ENCODE measurements at places on chromosomes 11 and 22.

DNA sequence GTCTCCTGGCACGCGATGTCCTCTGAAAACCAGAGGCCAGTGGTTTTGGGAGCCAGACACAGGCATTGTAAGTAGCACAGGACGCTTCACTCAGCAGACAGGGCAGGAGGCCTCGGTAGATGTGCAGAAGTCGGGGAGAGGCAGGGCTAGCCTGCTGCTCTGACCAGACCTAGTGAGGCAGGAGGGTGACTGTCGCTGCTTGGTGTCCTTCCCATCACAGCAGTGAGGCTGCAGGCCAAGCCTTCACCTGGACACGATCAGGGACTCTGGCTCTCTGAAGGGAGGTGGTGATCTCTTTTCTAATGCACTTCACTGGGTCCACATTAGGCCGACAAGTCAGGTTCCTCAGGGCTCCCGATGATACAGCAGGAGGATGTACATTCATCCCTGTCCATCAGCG is 583.7 kb downstream of the NTM start:
- no peak for DNase-seq

GRCh38 chr22:46740910-46741780 is 3.1 kb upstream of the CERK start:
- DNase-seq, result no peak

- no peak for DNase-seq
Measured at GRCh38 chr11:18527512-18527911, 770 bp upstream of the TSG101 start.

- DNase-seq, result no peak
Measured at GRCh38 chr11:88259431-88259830, 78.1 kb downstream of the CTSC start.

DNA sequence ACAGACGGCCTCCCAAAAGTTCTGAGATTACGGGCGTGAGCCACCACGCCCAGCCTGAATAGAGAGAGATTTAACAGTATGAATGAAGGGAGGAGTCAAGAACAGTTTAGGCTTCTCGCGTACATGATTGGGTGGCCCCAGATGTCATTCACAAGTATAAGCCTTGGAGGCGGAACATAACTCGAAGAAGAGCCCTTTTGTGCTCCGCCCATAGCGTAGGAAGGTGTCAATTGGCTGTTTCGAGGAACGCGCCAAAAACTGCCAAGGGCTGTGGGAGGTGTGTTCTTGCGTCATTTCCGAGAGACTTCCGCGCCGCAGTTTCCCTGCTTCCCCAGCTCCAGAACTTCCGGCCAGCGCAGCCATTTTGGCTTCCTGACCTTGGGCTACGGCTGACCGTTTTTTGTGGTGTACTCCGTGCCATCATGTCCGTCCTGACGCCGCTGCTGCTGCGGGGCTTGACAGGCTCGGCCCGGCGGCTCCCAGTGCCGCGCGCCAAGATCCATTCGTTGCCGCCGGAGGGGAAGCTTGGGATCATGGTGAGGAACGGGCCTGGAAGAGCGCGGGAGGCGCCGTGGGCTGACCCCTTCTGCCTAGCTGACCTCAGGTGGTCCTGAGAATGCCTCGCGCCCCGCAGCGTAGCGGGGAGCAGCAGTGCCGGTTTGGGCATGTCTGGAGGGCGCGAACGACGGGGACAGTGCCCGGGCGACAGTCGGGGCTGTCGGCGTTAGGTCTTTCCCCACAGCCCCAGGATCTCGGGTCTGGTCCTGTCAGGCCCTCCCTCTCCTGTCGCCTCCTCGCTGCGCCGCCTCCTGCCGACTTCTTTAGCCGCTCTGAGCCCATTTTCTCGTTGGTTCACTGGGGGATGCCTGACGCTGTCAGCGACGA is at the start of gene COX8A:
COX8A (plus strand) TSS at position 362 of the 885 bp plus-strand sequence; CDS start at position 423, 61 bp downstream.
- DNase-seq, result peak; percentile 98

DNA sequence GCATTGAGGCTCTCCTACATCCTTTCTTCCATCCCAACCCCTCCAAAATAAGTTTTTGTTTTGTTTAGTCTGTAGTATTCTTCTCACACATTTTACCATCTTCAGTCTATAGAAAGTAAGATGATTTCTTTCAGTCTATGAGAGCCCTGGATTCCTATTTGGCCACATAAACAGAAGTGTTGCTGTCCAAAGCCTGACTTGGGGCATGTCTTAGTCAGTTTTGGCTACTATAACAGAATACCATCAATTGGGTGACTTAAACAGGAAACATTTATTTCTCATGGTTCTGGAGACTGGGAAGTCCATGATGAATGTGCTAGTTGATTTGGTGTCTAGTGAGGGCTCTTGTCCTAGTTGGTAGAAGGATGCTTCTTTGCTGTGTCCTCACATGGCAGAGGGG is 146.8 kb upstream of the DDI1 start:
- DNase-seq, result no peak

- no peak for DNase-seq
Measured at GRCh38 chr11:123450623-123451022, 20.6 kb downstream of the GRAMD1B start.

DNA sequence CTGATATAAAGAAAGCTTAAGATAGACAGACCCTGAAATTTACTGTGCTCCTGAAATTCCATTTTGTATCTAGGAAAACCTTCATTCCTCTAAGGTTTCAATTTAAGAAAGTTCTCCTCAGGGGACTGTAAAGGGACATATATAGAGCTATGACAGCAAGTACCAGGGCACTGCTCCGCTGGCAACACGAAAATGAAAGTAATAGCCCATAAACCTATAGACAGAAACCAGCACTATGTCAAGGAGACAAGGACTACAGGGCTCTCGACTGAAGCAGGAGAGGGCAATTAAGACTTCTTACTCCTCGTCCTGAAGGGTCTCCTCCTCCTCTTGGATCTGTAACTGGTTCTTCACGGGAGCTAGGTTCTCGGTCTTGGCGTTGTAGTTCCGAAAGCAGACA is 6.9 kb downstream of the FEZ1 start:
- DNase-seq, result no peak

- no peak for DNase-seq
Measured at GRCh38 chr11:129702410-129703398, 112.9 kb upstream of the TMEM45B start.

GRCh38 chr11:64490562-64491216 is 100.3 kb upstream of the SLC22A12 start:
- no peak for DNase-seq

GRCh38 chr22:39374191-39374590 is 24.4 kb downstream of the SYNGR1 start:
- no peak for DNase-seq

GRCh38 chr22:20031732-20032406 is 11.0 kb downstream of the TANGO2 start:
- peak; percentile 28 for DNase-seq

DNA sequence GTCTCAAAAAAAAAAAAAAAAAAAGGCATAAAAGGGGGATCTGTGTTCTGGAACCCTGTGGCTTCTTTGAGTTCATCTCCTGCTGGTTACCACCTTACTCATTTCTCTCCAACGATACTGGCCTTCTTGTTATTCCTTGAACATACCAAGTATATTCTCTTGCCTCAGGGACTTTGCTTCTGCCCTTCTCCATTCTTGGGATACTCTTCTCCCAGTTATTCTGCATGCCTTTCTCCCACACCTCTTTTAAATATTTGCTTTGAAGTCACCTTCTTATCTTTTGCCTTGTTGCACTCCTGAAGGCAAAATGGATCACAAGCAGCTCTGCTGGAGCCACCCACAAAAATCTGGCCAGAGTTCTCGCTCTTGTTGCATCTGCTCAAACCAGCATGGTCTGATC is 76.0 kb upstream of the RRM1 start:
- DNase-seq, result no peak

- DNase-seq, result no peak
Measured at GRCh38 chr11:84292006-84292405, 1005.8 kb upstream of the CCDC90B start.

- DNase-seq, result no peak
Measured at GRCh38 chr22:32396746-32397145, 15.3 kb downstream of the RTCB start.

GRCh38 chr11:78764946-78765345 is 190.3 kb upstream of the NARS2 start:
- DNase-seq, result no peak

GRCh38 chr11:78147807-78148206 is 8.4 kb upstream of the ALG8 start:
- DNase-seq, result no peak

DNA sequence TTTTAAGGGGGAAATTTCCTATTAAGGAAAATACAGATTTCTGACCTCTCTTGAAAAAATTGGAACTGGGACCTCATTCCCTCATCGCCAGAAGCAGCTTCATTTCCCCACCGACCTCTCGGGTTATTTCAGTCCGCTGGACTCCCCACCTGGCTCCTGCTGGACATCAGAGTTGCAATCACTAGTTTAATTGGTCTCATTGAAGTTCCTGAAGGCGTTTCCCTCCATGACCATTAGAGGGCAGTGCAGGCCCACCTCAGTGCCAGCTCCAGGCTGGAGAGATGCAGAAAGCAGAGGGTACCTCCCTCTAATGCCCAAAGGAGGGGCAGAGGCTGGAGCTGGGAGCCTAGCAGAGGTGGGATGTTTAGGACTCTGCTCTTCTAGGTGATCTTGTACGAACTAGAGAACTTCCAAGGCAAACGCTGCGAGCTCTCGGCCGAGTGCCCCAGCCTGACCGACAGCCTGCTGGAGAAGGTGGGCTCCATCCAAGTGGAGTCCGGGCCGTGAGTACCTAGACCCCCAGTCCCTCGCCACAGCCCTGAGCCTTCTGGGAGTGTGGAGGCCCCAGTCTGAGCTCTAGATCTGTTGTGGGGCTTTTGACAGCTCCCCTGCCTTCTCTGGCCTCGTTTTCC is 2.7 kb downstream of the CRYBB3 start:
- DNase-seq, result peak; percentile 61

GRCh38 chr11:88420165-88420791 is 82.7 kb upstream of the CTSC start:
- DNase-seq, result no peak

- no peak for DNase-seq
Measured at GRCh38 chr11:30984442-30984816, 385.1 kb downstream of the DCDC1 start.

- DNase-seq, result no peak
Measured at GRCh38 chr22:30717331-30717921, 22.8 kb downstream of the OSBP2 start.

DNA sequence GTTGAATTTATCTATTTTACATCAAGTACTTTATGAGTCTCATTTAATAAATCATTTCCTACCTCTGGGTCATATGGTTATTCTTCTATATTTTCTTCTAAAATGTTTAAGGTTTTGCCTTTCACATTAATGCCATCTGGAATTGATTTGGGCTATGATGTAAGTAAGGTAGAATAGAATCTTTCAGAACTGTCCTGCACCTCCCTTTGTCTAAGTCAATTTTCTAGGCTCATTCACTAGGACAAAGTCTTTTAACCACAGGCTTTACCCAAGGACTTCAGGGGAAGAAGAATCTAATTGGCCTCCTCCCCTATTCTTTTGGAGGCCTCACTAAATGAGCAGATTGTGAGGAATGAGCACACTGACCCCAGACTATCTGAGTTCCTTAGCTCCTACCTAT is 146.0 kb downstream of the BBOX1 start:
- DNase-seq, result no peak

- no peak for DNase-seq
Measured at GRCh38 chr22:27713461-27713860, 88.1 kb downstream of the MN1 start.

- no peak for DNase-seq
Measured at GRCh38 chr11:92703449-92703830, 266.0 kb upstream of the MTNR1B start.

- DNase-seq, result no peak
Measured at GRCh38 chr11:86194998-86195397, 49.6 kb upstream of the EED start.

DNA sequence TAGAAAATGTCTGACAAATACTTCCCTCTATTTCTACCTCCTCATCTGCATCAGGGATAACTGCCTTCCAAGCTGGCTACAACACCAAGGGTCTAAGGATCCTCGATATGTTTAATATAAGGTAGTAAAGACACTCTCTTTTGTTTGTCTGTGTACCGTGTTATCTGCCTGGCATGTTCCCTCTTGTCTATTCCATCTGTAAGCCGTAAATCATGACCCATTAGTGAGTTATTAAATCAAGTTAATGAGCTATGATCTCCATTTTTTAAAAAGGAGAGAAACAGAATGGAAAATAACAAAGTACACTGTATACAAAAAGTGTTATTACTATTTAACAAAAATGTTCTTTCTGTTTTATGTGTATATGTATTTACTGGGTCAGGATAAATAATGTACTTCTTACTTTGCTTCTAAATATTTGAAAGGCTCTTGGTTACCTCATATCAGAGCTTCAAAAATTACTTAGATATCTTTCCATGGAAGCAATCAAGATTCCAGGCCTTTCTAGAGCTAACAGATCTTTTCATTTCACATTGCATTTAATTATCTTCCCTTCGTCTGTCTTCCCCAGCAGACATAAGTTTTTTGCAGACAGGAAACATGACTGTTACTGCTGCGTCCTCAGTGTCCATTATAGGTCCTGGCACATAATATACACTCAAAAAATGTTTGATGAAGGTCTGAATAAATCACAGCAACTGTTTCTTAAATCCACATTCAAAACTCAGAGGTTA is 342.6 kb upstream of the CCDC90B start:
- no peak for DNase-seq

GRCh38 chr11:13955971-13956421 is 6.5 kb upstream of the SPON1 start:
- peak; percentile 72 for DNase-seq

Data from stimulated activated CD4-positive, alpha-beta T cell treated with anti-CD3 and anti-CD28 coated beads, Interleukin-4, amount 100 ng/mL, for 24 hours (primary cell).